Stimulated activated CD4-positive, alpha-beta T cell treated with anti-CD3 and anti-CD28 coated beads, Interleukin-15, amount 100 ng/mL, for 1 hour (primary cell): ENCODE measurements at places on chromosomes 11 and 22.

DNA sequence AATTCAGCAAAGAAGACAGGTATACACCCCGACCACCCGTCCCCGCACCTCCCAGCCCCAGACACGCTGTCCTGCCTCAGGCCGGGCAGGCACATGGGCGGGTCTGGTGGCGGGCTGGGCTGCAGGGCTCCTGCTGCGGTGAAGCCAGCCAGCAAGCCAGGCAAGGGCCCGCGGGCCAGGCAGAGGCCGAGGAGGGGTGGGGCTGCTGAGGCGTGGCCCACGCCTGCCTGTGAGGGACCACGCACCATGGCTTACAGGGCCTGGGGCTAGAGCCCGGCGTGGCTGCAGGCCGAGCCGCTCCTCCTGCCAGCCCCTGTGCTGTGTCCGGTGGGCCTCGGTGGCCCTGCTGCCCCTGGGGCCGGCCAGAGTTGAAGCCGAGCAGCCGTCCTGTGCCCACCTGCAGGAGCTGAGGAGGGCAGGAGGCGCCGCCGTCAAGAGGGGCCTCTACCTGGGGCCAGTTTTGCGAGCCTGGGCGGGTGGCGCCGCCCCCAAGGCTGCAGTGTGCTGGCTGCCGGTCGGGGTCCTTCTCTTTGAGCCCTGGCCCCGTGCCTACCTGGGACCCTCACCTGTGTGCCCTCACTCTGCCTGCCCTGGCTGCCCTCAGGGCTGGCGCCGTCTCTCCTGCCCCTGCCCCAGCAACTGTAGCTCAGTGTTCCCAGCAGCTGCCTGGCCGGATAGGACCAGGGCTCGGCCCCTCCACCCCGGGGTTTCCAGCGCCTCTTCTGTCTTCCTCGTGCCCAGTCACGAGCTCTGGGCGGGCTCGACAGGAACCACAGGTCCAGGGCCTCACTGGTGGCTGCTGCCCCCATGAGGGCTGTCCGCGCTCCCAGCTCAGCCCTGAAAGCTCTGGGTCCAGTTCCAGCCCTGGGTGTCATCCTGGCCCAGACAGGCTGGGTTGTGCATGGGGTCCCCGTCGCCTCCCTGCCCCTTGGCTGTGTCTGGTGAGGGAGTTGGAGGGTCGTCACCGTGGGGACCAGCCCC is 38.4 kb downstream of the MOB2 start:
- DNase-seq, result no peak

GRCh38 chr11:61163021-61163420 is 1.8 kb upstream of the VPS37C start:
- DNase-seq, result no peak

- DNase-seq, result no peak
Measured at GRCh38 chr22:24930678-24931077, 15.8 kb downstream of the LHFPL7 start.

GRCh38 chr22:28187612-28188011 is 268.6 kb upstream of the PITPNB start:
- no peak for DNase-seq

GRCh38 chr11:34601085-34601444 is 19.8 kb upstream of the EHF start:
- no peak for DNase-seq

GRCh38 chr22:41828516-41828915 is 4.4 kb upstream of the SREBF2 start:
- DNase-seq, result no peak

DNA sequence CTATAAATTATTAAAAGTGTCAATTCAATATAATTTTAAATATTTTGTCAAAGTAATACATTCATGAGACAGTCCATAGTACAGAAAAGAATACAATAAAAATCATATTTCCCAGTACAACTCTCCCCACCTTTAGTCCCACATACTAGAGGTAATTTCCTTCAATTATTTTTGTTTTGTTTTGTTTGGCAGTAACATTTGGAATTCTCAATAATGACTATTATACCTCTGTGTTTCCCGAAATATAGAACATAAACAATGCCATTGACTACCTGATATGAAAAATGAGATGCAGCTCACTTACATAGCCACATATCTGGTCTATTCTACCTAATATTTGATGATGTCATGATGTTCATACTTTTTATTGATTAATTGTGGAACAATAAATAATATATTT is 24.4 kb upstream of the CASP4 start:
- DNase-seq, result no peak

DNA sequence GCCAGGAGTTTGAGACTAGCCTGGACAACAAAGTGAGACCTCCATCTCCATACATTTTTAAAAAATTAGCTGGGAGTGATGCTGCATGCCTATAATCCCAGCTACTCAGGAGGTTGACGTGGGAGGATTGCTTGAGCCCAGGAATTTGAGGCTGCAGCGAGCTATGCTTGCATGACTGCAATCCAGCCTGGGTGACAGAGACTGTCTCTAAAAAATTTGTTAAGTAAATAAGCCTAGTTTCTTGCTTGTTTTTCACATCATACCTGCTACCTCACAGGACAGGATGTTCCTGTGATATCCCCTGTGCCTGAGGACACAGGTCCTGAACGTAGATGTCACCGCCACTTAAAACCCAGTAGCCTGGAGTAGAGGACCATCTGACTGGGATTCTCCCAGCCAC is 348.6 kb downstream of the MN1 start:
- DNase-seq, result no peak

DNA sequence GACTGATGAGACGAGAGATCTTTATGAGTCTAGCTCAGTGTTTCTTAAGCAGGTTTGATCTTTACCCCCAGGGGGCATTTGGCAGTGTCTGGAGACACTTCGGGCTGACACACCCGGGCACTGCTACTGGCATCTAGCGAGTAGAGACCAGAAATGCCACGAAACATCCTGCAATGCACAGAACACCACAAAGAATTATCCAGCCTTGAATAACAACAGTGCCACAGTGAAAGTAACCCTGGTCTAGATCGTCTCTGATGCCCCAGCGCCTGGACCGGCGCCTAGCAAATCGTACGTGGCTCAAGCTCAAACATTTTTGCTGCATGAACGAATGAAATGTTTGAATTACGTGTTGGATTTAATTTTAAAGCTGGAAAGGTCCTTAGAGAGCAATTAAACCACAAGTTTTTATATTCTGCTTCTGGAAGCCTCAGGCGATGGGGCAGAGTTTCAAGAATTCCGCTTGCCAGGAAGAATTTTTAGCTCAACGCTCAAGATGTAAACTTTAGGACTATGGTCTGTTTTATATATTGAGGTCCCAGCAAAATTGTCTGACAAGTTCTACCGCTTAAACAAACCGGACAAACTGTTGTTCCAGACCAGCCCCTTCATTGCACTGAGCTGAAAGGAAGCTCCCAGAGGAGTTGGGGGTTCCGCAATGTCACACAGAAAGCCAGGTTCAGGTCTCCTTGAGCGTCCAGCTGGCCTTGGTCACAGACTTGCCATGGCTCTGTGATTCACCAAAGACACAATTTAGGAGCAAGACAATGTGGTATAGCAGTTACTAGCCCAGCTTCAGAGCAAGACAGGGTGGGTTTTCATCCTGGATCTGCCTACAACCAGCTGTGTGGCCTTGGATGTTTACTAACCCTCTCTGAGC is 44.2 kb upstream of the SMTN start:
- no peak for DNase-seq

DNA sequence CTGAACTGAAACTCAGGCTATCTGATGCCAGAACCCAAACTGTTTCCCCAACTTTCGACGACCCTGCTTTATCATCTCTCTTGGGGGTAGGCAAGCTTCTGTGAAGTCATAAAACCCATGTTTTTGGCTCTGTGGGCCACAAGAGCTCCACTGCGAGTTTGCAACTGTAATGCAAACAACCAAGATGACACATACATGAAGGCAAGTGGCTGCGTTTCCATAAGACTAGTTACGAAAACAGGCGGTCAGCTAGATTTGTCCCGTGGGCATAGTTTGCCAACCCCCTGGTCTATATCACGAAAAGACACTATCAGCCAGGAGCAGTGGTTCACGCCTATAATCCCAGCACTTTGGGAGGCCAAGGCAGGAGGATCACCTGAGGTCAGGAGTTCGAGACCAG is 37.5 kb downstream of the TPST2 start:
- no peak for DNase-seq

DNA sequence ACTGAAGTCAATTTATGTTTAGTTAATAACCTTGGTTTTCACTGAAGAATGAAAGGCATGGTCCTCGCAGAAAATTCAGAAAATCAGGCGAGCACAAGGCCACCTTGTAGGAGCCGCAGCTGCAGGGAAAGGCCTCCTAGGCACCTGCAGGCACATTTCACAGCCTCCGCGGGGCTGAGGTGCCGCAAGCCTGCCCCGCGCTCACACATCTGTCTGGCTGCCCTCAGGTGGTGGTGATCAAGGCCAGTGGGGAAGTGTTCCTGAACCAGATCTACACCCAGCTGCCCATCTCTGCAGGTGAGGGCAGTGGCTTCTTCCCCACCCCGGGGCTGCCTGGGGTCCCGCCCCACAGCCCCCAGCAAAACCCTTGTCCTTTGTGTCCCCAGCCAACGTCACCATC is 10.5 kb downstream of the MUC5AC start:
- DNase-seq, result no peak

DNA sequence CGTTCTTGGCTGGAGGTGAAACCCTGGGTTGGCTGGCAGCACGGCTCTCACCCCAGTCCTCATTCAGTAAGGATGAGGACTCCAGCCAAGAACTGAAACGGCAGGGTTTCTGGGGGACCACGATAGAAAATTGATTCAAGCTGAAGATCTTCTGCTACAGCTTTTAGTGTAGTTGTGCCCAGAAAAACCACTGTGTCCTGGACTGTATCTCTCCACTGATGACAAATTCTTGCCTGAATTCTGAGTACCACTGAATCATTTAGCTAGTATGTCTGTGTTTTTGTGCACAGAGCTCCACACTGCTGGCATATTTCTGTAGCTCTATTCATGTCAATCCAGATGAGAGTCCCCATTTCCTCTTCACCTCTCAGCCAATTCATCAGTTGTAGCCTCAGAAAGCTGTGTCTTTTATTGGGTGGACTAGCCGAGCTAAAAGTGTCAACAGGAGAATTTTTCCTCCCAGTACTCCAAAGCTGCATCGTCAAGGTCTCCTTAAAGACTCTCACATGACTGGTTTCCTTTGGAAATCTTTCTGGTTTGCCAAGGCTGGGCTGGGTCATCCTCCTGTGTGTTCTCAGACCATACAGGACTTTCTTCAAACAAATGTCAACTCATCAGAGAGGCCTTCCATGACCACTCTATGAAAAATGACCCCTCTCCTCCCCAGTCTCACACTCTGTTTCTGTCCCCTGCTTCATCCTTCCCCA is 144.6 kb downstream of the LDLRAD3 start:
- no peak for DNase-seq

DNA sequence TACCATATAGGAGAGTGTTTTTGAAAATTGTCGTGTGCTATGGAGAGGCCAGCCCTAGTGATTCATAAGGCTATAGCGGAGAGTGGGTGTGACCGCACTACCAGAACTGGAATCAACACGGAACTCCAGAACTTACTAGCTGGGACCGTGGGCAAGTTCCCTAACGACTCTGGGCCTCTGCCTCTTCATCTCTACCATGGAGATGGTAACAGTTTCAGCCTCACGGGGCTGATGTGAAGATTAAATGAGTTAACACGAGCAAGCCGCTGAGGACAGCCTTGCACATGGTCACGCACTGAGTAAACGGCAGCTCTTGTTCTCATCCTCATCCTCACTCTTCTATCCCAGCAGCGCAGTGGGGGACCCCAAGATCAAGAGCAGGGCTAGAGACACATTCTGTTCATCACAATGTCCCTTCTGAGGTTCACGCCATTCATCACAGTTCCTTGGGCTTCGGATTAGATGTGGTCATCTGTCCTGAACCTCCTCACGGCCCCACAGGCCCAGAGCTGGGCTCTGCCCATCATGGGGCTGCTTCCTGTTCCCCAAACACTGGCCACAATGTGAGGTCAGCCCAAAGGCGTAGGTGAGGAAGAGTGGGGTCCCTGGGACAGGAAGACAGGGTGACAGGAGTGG is 47.2 kb upstream of the CD5 start:
- no peak for DNase-seq

- DNase-seq, result no peak
Measured at GRCh38 chr11:67251841-67252240, 14.4 kb upstream of the GRK2 start.

- no peak for DNase-seq
Measured at GRCh38 chr11:2139621-2140337, 590 bp upstream of the IGF2 start.

DNA sequence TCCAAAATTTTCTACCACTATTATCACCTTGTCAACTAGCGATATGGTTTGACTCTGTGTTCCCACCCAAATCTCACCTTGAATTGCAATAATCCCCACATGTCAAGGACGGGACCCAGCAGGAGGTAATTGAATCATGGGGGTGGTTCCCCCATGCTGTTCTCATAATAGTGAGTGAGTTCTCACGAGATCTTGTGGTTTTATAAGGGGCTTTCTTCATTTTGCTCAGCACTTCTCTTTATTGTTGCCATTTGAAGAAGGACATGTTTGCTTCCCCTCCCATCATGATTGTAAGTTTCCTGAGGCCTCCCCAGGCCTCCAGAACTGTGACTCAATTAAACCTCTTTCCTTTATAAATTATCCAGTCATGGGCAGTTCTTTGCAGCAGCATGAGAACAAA is 73.5 kb upstream of the ZC3H12C start:
- no peak for DNase-seq

GRCh38 chr11:19723572-19724342 is 11.1 kb downstream of the NAV2 start:
- DNase-seq, result no peak

DNA sequence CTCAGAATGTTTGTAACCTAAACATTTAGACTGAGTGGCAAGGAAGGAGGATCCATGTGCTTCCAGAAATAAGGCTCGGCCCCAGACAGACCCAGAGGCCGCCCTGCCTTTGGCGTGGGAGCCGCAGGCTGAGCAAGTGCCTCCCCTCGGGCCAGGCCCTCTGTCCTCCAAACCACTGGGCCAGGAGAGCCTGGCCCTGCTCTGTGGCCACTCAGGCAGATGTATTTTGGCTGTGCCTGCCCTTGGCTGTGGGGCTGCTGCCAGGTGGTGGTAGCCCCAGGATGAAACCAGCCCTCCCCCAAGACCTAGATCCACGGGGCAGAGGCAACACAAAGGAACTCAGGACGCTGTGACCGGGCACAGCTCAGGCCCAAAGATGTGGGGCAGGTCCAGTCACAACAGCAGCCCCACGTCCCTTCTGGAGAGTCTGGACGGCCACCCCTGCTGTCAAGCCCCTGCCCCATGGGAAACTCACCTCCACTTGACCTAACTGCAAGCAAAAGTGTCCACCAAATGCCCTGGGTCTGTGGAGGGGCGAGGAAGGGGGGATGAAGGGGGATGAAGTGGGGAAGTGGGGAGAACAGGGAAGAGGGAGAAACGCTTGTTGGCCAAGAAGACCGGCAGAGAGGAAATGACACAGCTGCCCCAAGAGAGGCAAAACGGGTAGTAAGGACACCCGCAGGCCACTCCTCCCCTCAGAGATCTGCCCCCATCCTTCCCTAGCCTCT is 24.0 kb downstream of the PISD start:
- no peak for DNase-seq

- DNase-seq, result no peak
Measured at GRCh38 chr11:97963528-97964331, 1057.0 kb upstream of the CNTN5 start.

DNA sequence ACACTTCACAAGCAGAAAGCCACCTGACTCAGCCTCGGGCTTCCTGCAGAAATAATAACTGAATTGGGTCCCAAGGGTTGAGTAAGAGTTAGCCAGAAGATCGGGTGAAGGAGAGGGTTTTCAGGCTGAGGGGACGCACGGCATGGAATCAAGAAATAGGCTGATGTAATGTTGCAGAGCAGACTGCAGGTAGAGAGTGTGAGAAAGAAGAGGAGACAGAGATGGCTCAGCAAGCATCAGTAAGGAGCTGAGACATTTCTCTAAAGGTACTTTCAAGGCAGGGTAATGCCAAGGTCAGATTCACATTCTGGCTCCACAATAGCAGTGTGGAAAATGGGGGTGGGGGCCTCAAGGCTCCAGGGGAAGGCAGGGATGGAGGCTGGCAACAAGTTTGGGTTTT is 18.6 kb downstream of the HIRA start:
- no peak for DNase-seq
